Stimulated activated CD8-positive, alpha-beta memory T cell treated with anti-CD3 and anti-CD28 coated beads, Interleukin-12 subunit alpha, Interleukin-12 subunit beta, amount 100 ng/mL, for 4 hours (primary cell): ENCODE measurements at places on chromosomes 2 and 18.

- DNase-seq, result no peak
Observed at GRCh38 chr2:109395494-109396201, 218.1 kb downstream of the SEPTIN10 start.

- no peak for DNase-seq
Observed at GRCh38 chr2:157076526-157077161, 180.9 kb upstream of the GALNT5 start.

DNA sequence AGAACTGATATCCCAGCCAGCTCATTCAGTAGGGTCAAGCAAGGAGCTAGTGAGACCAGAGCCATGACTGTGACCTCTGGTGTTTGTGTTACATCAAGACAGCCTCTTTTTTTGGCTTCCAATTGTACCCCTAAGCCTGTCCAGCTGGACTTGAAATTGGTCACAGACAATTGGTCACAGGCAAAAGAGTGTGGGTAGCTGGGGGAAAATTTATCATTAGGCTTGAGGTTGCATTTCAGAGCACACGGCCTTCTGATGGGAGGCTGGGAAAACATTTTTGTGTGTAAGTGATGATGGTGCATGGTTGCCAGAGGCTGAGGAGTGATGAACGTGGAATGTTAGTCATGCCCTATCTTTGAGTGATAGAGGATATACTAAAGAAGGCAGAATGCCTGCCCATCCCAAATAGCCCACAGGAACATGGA lies 285.1 kb upstream of the SLC14A2 start:
- no peak for DNase-seq

DNA sequence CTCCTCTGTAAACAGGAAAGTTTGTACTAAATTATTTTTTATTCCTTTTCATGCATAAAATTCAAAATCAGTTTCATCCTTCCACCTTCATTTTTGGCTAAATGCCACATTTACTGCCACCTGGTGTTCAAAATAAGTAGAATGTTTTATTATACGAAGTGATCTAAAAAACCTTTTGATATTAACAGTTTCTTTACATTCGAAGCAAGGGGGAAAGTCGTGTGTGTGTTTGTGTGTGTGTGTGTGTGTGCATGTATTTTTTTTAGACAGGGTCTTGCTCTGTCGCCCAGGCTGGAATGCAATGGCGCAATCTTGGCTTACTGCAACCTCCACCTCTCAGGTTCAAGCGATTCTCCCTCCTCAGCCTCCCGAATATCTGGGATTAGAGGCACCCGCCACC lies 9.0 kb upstream of the SCN9A start:
- DNase-seq, result no peak

DNA sequence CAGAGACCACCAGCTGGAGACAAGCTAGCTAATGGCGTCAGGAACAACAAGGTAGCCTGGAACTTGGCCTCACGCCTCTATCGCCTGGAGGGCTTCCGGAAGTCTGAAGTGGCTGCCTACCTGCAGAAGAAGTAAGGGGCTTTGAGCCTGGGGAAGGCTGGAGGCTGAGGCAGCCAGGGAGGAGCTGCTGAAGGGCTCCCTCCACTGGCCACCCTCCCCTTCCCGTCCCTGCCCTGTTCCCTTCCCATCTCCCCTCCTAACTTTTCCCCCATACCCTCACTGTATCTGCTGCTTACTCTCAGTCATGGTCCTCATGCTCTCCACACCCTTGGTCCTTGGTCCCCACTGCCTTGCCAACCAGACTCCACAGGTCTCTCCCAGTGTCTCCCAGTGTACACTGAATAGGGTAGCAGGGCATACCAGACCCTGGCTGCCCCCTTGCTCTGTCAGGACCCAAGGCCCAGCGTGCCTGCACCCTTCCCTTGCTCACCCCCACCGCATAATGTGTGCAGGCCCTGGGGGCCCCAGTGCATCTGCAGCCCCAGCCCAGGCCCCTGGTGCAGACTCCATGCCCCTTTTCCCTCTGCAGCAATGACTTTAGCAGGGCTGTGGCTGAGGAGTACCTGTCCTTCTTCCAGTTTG lies 18.8 kb downstream of the PSD4 start:
- no peak for DNase-seq

DNA sequence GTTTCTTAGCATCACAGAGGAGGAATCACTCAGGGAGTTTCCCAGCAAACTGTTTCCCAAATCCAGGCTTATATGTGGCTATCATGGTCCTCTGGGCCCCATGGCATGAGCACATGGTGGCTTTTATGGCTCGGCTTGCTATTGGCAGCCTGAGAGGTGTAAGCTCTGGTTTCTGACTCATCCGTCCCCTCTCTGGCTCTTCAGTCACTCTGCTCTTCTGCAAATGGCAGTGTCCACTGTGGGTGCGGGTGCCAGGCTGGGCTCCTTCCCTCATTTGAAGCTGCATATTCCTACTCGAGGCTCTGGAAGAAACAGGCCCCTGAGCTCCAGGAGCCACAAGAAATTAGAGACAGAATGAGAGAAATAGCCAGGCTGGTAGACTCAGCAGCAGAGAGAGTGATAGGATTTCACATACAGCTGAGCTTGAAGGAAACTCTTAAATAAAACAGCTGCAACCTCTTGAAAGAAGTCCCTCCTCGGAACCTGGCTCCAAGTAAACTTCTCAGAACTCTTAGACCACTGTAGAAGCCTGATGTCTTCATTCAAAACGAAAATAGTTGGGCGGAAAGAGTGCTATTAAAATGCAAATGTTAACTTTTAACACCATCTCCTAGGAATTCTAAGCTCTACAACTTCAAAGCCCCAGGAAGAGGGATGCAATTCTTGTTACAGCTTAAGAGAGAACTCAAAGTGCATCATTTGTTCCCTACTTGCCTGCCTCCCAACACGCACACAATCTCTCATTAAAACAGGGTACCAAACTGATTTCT lies 212.6 kb upstream of the SP5 start:
- DNase-seq, result no peak

DNA sequence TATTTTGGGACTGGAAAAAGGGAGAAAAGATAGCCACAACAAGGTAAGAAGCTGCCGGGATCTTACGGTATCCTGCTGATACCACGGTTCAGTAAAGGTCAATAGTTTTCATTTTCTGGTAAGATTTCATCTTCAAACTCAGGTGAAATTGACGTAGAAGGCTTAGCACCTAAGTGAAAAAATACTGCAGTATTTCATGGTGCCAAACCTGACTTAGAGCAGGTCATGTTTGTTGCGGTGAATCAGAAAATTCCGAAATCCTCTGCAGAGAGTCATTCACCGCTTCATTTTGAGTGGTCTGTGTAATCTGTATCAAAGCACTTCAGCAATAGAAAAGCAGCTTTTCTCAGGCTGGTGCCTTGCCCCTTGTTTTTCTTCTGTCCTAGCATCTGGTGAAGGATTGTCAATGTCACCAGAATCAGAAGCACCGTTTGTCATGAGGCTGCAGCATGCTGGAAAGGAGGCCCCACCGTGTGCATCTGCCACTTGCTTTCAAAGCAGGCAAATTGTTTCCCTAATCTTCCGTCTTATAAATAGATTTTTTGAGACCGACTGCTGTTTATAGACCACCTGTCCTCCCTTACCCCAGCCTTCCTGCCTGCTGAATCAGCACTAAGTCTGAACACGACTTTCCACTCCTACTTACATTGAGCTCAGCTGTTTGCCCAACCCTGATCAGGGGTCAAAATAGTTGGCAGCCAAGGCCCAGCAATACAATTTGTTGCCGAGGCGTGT lies 156.3 kb downstream of the EML6 start:
- DNase-seq, result no peak

DNA sequence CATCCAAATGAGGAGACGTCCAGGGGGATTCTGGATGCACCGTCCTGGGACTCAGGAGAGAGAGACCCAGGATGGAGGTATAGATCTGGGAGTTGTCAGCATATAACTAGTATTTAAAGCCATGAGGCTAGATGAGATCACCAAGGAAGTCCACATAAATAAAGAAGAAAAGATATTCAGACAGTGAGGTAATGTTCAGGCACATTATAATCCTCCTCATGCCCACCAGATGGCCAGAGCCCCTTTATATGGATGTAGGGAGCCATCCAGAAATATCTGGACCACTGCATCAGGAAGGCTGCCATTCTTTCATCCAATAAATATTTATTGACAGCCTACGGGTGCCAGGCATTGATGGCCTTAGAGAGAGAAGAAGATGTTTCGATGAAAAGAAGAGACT lies 21.2 kb upstream of the NCKAP5 start:
- no peak for DNase-seq
